Fibroblast of gingiva (primary cell): ENCODE measurements at places on chromosomes 1 and 21.

DNA sequence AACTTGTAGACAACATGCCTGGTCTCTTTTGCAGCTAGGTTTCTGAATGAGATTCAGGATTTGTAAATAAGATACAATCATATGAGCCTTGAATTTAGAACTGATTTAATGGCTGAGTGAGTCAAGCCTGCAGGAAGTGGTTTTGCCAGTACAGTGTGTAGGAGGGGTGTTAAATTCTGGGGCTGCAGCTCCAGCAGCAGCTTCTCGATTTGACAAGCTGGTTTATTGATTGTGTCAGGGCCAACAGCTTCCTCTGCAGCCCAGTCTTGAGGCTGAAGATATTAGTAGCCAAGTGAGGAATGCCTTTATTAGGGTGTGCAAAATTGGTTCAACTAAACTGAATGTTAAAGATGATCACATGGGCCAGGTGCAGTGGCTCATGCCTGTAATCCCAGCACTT lies 11.5 kb upstream of the PLA2G5 start:
- DNase-seq, result no peak

DNA sequence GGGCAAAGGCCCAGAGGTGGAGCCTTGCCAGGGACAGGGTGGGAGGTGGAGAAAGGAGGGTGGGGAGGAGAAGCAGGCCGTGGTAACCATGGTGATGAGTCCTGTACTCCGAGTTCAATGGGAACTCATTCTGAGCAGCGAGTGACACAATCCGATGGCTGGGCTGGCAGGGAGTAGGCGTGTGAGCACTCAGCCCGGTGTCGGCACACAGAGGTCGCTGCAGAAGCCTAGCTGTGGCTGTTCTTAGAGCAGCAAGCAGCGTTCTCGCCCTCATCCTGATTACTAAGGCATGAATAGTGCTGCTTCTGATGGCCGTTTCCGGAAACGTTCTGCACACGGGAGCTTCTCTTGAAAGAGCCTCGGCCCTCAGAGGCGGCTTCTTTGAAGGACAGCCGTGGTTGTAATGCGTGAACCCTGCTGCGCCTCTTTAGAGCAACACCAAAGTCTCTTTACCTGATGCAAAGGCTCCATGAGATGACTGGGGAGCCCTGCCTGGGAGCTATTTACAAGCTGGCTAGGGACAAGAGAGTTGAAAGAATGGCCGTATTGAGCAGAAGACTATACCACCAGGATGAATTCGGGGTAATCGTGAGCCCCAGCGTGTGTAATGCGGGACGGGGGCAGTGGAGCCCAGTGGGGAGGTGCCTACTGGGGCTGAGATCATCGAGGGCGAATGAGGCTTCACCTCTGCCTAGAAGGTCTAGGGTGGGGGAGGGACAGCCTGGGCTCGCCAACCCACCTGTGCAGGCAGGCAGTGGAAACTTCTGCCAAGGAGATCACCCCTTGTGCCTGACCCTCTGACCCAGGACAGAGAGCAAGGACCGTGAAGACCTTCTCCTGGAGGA lies 72.8 kb upstream of the PAX7 start:
- DNase-seq, result no peak

- peak; percentile 78 for DNase-seq
Observed at GRCh38 chr1:205141236-205142101, 19.7 kb upstream of the RBBP5 start.

DNA sequence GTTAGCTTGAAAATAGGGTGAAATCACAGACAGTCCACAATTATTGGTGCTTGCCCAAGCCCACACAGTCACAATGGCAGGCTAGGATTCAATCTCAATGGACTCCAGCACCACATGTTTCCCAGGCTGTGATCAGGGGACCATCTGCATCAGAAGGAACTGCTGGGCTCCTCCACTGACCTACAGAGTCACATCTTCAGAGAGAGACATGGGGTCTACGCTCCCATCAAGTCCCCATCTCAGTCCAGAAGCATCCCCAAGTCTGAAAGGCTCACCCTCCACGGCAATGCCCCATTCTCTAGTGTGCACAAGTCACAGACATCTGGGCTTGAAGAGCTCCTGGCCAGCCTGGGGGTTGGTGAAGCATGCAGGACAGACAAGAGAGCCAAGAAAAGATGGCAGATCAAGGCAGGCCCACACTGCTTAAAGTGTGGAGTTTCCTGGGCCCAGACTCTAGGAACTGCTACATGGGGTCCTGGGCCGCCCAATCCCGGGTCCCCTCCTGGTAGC lies 262.5 kb downstream of the NPHP4 start:
- no peak for DNase-seq

- no peak for DNase-seq
Observed at GRCh38 chr1:162159515-162159914, 90.0 kb downstream of the NOS1AP start.

DNA sequence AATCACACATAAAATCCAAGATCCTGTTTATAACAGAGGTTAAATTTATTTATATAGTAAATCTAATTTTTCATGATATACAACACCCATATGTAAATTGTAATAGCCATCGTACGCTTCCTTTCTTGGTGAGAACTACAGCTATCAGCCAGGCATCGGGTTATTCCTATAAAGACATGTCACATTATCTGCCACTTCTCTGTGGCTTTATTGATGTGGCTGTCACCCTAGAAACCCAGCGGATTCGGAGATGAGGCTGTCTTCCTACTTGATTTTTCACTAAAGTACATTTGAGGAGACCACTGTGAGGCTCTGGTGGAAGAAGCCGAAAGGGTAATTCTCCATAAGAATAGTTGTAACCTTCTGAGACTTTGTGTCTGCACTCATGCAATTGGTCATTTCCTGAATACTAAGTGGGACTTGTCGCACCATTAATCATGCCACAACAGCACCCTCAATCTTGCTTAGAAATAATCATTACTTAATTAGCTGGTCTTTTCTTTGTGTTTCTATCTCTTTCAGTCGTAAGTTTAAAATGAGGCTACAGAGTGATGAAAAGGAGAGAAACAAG lies 106.0 kb downstream of the NTNG1 start:
- no peak for DNase-seq

DNA sequence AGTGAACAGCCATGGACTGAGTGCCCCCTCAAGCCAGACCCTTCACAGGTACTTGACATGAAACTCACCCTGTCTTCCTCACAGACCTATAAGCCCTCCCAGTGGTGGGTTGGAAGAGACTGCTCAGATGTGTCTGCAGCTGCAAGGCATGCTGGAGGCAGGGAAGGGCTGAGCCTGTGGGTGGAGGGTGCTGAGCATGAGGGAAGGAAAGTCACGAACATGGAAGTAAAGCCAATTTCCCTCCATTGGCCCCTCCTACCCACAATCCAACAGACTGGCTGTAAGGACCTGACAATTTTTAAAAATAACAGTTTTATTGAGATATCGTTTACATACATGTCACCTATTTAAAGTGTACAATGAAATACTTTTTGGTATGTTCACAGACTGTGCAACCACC lies 44.1 kb downstream of the RCSD1 start:
- no peak for DNase-seq

GRCh38 chr1:25485536-25486411 lies 55.1 kb downstream of the MACO1 start:
- DNase-seq, result no peak

GRCh38 chr1:218588540-218589172 lies 243.5 kb downstream of the TGFB2 start:
- no peak for DNase-seq
